ENCODE measurements at places on chromosomes 5 and 9.

- no peak for DNase-seq
Observed at GRCh38 chr9:75448281-75448680, 360.0 kb downstream of the OSTF1 start.

DNA sequence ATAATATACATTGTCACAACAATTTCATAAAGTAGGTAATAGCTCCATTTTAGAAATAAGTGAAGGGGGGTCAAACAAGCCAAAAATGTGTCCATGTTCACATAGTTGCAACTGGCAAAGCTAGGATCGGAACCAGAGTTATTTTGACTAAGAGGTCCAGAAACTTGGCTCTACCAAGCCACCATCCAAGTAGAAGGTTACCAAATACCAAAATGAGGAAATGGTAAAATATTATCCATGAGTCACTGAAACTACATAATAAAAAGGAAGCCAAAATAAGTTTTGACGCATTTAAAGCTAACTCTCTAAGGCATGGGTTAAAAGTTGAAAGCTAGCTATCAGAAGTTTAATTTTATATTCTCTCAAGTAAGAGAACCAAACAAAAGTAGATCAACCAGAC lies 886.9 kb upstream of the DMAC1 start:
- DNase-seq, result no peak

- no peak for DNase-seq
Observed at GRCh38 chr5:7794311-7794710, 56.6 kb downstream of the CFAP90 start.

- no peak for DNase-seq
Observed at GRCh38 chr5:14850419-14851049, 21.0 kb downstream of the ANKH start.
